CD4-positive, alpha-beta T cell treated with Interleukin-2 at 100 ng/mL for 4 hours (primary cell): ENCODE measurements at places on chromosomes 7 and 10.

GRCh38 chr10:31128536-31128935 lies 96.9 kb upstream of the ZNF438 start:
- no peak for DNase-seq

- DNase-seq: no peak
Measured at GRCh38 chr7:85897967-85898366, 711.1 kb upstream of the SEMA3D start.

- no peak for DNase-seq
Measured at GRCh38 chr10:131776496-131776895, 124.3 kb upstream of the PPP2R2D start.

GRCh38 chr10:62037166-62037831 lies 135.8 kb downstream of the ARID5B start:
- no peak for DNase-seq

DNA sequence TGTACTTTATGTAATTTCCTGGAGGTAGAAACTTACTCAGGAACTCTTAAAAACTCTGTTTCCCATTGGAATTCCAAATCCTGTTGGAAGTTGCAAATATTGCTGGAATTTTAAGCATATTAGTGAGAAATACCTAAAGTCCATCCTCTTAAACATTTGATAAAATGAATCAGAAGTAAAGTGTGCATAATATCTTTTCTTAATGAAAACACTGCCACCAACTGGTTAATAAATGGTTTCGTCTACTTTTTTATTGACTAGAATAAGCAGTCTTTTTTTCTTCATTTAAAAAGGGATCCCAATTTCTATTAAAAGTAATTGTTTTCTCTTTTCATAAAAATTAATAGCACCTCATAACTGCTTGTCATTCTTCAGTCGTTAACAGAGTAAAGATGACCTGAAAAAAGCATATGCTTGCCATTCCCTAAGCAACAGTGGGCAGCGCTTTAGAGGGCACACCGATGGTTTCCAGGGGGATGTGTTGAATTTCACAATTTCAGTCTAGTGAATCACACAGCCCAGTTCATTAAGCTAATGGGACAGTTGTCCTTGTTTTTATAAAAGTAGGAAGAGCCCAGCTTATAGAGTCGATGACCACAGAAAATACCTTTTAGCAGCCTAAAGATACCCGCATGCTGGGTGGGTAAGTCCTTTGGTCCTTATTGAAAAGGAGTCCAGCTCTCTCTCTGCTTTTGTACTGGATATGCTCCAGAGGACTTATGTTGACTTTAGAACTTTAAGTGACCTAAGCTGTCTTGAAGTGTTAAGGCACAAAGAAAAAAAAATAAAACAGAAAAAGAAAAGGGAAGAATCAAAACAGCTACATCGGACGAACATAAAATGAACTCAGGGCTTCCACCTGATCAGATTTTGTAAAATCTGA lies 28.5 kb downstream of the NPS start:
- DNase-seq: no peak

- no peak for DNase-seq
Measured at GRCh38 chr7:150410680-150411346, 31.7 kb downstream of the ZNF775 start.

- DNase-seq: no peak
Measured at GRCh38 chr10:108850138-108850854, 1073.0 kb downstream of the XPNPEP1 start.

GRCh38 chr10:78947226-78947625 lies 121.5 kb upstream of the ZMIZ1 start:
- no peak for DNase-seq

DNA sequence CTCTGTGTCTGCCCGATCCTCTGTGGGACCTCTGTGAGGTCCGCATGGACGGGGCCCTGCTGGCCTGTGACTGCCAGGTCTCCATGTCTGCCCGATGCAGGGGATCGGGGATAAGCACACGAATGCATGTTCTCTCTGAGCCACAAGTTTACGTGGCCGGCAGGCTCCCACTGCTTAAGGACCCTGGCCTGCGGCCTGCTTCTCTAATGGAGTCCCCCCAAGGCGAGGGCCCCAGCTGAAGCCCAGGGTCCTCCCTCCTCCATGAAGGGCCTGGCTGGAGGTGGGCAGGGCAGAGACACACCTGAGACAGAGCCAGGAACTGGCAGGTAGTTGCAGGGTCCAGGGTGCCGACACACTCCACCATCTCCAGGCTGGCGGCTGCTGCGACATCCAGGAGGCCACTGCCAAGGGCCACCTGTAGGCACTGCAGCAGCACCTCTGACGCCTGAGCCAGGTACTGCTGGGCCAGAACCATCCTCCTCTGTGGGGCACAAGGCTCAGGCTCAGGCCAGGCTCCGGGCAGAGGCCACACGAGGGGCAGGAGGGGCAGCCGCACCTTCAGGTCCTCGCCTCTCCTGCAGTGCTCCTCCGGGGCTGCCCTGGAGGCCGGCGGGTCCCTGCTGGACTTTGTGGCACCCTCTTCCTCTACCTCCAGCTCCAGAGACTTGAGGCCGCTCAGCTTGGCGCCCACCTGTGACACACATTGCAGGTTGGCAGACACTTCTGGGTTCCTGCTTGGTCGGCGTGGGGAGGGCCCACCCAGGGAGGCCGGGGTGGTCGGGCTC lies 60.9 kb upstream of the NKX6-2 start:
- no peak for DNase-seq

DNA sequence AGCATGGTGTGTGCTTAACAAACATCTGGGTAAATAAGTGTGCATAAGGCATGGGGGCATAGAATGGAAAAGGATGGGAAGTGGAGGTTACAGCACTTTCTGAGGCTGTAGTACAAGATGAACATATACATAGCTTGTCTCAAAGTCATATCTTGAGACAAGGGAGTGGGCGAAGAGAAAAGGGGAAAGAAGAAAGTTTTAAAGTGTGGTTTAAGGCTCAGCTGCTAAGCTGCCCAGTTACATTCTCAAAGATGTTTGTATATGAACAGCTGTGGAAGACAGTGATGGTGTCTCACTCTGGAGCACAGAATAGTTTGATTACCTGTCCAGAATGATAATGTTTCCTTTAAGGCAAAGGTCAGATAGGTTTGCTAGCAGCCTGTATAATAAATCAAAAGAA lies 61.9 kb upstream of the LANCL2 start:
- DNase-seq: no peak

DNA sequence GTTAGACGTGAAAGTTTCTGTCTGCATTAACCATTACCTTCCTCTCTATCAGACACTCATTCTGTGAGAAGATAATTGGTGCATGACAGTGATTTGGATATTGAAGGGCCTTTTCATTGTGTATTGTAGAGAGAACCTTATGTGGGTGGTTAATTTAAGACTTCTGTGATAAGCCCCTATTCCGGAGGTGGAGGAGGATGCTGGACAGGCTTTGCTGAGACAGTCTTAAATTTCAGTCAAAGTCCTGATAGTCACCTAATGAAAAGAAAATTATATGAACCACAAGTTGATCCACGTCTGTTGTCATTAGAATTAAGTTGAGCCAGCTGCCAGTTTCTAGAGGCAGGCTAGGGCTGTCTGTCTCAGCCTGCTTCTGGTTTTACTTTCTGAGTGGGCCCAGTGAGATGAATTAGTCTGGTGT lies 62.9 kb downstream of the CELF2 start:
- no peak for DNase-seq

GRCh38 chr7:38451840-38452239 lies 178.4 kb upstream of the TARP start:
- DNase-seq: no peak

- DNase-seq: no peak
Measured at GRCh38 chr7:20238754-20239324, 21.7 kb upstream of the MACC1 start.

DNA sequence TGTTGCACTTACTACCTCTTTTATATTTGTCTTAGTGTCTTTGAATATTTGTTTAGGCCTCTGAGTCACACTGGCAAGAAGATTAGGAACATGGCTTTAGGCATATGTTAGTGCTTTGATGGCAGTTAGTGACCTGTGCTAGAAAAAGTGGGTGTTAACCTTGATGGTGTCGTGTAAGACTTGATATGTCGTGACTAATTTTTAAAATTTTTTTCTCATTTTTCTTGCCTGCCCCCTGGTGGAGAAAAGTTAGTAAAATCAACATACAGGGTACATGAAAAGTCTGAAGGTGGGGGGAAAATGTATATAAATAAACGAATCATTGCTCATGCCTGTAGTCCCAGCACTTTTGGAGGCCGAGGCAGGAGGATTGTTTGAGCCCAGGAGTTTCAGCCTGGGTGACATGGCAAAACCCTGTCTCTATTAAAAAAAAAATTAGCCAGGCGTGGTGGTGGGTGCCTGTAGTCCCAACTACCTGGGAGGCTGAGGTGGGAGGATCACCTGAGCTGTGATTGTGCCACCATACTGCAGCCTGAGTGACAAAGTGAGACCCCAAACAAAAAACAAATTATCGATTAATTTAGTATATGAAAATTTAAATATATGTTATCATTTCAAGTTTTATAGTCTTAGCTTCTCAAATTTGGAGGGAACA lies 44.6 kb downstream of the TAX1BP1 start:
- DNase-seq: peak; percentile 65

- DNase-seq: no peak
Measured at GRCh38 chr7:85823396-85824080, 636.7 kb upstream of the SEMA3D start.

- no peak for DNase-seq
Measured at GRCh38 chr7:4119848-4120247, 562.2 kb upstream of the FOXK1 start.

DNA sequence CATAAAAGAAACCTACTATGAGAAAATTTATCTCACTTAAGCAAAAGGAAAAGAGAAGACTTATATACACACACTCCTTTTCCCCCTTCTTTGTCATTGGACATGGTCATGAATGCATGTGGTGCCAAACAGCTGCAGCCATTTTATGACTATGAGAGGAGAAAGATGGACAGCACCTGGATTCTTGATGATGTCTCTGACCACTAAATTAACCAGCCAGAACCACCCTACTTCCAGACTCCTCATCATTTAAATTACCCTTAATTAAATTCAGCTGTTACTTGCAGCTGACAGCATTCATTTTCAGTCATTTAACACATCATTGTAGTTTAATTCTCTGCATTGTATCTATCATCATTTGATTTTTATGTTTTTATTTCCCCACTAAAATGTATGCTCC lies 379.0 kb upstream of the HPS1 start:
- no peak for DNase-seq

DNA sequence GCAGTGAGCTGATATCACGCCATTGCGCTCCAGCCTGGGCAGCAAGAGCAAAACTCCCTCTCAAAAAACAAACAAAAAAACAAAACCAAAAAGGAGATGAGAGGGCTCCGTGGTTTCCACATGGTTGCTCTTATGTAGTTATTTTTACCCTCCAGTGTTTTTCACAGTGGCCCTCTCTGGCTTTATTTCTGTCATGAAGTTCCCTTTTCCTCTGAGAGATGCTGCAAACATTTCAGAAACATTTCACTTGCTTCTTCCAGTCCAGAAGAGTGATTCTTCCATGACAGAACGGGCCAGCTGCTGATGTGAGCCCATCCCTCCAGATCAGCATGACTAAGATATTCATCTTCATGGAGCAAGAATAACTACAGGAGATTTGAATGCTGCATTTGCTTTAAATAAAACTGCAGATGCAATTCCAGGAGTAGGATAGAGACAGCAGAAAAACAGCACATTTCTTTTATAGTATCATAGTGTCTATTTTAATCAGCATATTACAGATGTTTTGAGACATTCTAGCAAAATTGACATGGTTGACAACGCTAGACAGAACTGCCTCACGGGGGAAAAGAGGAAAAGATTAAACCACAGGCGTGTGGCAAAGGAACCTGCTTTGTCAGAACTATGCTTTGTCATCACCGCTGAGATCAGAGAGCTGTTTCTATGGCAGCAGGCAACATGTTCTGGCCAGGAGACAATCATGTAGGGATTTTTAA lies 40.3 kb downstream of the NRCAM start:
- no peak for DNase-seq

DNA sequence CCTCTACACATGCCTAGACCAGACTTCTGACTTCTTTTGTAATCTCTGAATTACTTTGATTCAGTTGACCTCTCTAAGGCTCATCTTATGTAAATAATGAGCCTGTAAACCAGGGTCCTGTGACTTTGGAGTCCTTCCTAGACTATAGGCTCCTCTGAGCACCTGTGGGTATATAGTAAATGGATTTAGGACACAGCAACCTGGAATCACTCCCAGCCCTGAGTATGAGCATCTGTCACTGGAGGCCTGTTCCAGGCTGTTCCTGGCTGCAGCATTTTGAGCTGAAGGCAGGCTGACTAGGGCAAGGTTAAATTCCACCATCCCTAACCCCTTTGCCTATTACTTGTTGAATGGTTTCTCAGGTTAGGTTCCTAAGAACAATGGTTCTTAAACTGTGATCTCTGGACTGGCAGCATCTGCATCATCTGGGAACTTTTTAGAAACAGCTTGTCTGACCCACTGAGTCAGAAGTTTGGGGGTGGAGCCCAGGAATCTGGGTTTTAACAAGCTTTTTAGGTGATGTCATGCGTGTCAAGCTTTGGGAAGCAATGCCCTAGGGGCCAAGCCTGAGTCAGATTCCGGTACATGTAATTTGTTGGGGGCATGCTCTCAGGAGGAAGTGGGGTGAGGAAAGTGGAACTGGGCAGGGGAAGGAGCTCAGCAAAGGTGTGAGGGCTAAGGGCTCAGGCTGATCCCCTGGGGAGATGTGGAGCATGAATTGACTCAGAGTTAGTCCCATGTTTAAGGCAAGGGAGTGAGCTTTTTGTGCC lies 28.2 kb downstream of the MINDY4 start:
- DNase-seq: no peak

DNA sequence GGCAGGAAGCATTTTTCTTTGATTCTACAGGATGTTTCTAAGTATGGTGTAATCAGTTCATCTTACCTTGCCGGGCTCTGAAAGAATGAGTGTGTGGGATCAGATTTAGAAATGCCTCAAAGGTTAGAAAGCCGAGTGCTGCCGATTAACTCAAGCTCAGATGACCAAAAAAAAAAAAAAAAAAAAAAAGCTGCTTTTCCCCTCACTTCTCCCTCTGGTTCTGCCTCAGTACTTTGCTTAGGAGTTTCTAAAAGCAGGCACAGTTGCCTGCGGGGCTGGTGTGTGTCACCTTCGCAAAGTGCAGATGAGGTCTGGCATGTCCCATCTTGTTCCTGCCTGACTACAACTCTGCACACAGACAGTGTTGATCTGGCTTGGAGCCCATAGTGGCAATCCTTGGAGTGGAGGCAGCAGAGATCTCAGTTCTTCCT lies 47.0 kb downstream of the KIAA1217 start:
- DNase-seq: no peak

- DNase-seq: no peak
Measured at GRCh38 chr10:61000769-61001730, 57.1 kb upstream of the RHOBTB1 start.

DNA sequence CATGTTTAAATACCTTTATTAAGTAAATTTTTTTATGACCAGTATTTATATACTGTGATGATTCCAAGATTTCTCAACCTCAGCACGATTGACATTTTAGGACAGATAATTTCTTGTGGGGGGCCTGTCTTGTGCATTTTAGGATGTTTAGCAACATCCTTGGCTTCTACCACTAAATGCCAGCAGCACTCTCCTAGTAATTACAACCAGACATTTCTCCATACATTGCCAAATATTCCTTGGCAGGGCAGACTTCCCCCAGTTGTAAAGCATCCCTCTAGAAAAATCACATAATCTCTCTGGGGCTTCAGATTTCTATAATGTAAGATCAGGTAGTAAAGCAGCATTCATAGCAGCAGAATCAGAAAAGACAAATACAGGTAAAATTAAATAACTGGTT lies 7.8 kb upstream of the LIPM start:
- no peak for DNase-seq
